Occipital lobe (tissue), 3 donors: ENCODE measurements at places on chromosomes 3 and 15. TPM values are rescaled to one million over a fixed set of nuclear protein-coding genes. Genes with fewer than 3 reads are reported as not detected.

SLC38A3 gene
- 5.0 TPM for total RNA-seq

- no peak for DNase-seq
Measured at GRCh38 chr3:189944285-189945145, 176.2 kb downstream of the P3H2 start.

- DNase-seq: no peak
Measured at GRCh38 chr15:44144184-44144583, 50.9 kb downstream of the FRMD5 start.

TYRO3 gene
- total RNA-seq: 20.3 TPM

DNA sequence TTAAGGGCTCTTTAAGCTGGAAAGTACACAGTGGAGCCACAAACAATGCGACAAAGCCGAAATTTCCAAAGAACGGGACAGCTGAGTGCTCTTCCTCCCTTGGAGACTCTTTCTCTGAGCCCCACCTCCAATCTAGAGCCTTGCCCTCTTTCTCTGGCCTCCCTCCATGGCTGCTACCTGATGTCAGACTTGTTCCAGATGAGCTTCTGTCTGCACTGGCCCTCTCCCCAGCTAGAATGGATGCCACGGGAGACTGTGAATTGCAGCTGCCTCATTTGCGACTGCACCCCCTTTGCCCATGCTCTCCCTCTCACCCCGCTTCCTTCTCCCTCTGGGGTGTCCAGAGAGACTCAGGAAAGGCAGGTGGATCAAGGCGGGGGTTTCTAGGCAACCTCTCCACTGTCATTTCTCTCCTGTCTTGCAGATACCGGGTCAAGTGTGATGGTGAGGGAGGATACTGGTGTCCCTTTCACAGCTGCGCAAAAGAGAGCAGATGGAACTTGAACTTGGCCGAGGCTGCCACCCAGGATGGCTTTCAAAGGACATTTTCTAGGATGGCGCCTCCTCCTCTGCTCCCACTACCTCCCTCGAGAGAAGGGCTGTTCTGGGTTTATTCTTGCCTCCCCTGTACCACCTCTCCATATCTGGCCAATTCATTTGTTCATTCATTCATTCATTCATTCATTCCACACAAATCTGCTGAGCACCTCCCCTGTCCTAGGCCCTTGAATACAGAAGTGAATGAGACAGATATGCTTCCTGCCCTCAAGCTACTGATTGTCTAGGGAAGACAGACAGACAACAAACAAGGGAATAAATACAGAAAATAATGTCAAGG, 12.8 kb downstream of the ATP2B2 start:
- no peak for DNase-seq

DNA sequence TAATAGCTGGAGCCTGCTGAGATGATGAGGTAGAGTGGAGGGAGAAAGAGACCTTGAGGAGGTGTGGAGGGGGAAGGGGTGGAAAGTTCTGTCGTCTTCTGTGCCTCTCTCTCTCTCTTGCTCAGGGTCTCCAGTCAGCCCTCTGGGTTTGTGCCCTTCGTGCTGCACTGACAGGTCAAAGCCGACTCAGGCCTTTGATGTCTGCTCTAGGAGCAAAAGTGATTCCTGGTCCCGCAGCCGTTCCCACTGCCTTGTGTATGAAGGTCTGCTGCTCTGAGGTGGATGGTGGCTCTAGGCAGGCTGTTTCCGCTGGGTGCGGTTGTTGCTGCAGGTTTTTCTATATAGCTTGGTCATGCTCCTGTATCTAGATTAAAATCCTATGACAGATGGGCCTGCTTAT, 89.4 kb downstream of the IGF1R start:
- DNase-seq: no peak

- no peak for DNase-seq
Measured at GRCh38 chr3:168034152-168034928, 61.4 kb downstream of the GOLIM4 start.

DNA sequence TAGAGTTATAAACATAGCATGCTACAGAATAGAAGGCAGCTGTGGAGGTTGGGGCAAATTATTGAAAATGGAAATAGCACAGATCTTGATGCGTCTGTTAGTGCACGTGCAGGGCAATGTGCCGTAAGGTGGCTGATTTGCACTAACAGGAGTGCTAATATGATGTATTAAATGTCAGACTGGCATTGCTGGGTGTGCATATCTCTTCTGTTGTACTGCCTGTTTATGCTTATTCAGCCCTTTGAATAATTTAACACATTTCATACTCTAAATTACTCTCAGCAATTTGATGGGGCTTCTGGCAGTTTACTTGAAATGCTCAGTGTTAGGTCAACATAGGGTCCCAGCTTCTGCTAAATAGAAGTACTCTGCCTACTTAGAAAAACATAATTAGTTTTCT, 395.6 kb downstream of the MCTP2 start:
- no peak for DNase-seq

PPP2R3A gene
- 37.9 TPM for total RNA-seq

LRRC2 gene
- total RNA-seq: 7.8 TPM

ARGFX gene
- not detected for total RNA-seq
